ENCODE measurements at places on chromosomes 5 and 9. TPM values are rescaled to one million over a fixed set of nuclear protein-coding genes. Genes with fewer than 3 reads are reported as not detected.

Gene MORN5
- total RNA-seq = not detected

Gene UGT3A2
- total RNA-seq = 0.21 TPM

Gene KIF3A
- 10.6 TPM for total RNA-seq

Gene RNF183
- not detected for total RNA-seq

Gene TMEM215
- total RNA-seq = not detected

Gene NIM1K
- 0.21 TPM for total RNA-seq

Gene NEUROG1
- total RNA-seq = 0.04 TPM

Gene ISCA1
- total RNA-seq = 22.1 TPM

Gene AGPAT2
- total RNA-seq = 72.9 TPM

Gene COQ4
- 46.3 TPM for total RNA-seq

Gene STARD4
- total RNA-seq = 56.1 TPM

Gene SLC25A25
- 22.8 TPM for total RNA-seq

Gene MYMK
- not detected for total RNA-seq

Gene LRRC70
- not detected for total RNA-seq

Gene TEK
- 0.07 TPM for total RNA-seq

Gene ECM2
- not detected for total RNA-seq

Gene BHMT2
- 3.7 TPM for total RNA-seq

Gene CYSTM1
- total RNA-seq = 125 TPM

Gene GLRA1
- total RNA-seq = not detected

Gene CENPK
- total RNA-seq = 18.4 TPM

Gene SLC28A3
- 0.75 TPM for total RNA-seq

Gene INVS
- 18.6 TPM for total RNA-seq

Gene CCL27
- not detected for total RNA-seq

Gene NCBP1
- 30.6 TPM for total RNA-seq

Gene LMX1B
- total RNA-seq = 1.7 TPM

Gene CMYA5
- 2.9 TPM for total RNA-seq

Gene TLE4
- total RNA-seq = 17.2 TPM

Gene DNAH5
- total RNA-seq = 4.4 TPM

Gene EQTN
- total RNA-seq = not detected

Gene PLK2
- total RNA-seq = 343 TPM

Gene SLC34A1
- not detected for total RNA-seq

Gene PCDHGA6
- total RNA-seq = 3.1 TPM

Gene SPATA31D4
- not detected for total RNA-seq

Gene LCN12
- total RNA-seq = not detected

Gene ITGA2
- 62.0 TPM for total RNA-seq

Gene PCDHGA3
- total RNA-seq = 2.6 TPM

Gene OR2S2
- not detected for total RNA-seq

Gene C9orf152
- not detected for total RNA-seq

Gene IFNA2
- total RNA-seq = not detected

Gene SPINK13
- not detected for total RNA-seq

Gene ST6GALNAC6
- total RNA-seq = 25.6 TPM
